WTC11 (cell line): ENCODE measurements at places on chromosomes 3 and 15.
A peak's percentile ranks its signal among the peaks of the same experiment; 100 is the strongest.

- DNase-seq = no peak
Measured at GRCh38 chr3:143676021-143676420, 172.2 kb downstream of the SLC9A9 start.

DNA sequence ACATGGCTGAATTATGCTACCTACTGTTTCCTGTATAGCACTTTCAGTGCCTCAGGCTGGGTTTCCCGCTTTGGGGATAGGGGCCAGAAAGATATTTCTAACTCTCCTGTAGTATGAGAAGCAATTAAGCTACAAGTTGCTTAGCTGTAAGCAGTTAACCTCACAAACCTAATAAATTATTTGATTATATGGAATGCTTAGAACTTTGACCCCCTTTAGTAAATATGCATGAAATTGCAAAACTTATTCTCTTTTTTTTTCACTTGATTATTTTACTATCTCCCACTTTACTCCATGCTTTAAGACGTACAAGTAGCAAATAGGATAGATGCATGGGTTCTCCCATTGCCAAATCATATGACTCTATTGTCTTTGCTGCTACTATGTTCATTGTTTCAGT, 27.5 kb upstream of the CHMP2B start:
- no peak for DNase-seq

DNA sequence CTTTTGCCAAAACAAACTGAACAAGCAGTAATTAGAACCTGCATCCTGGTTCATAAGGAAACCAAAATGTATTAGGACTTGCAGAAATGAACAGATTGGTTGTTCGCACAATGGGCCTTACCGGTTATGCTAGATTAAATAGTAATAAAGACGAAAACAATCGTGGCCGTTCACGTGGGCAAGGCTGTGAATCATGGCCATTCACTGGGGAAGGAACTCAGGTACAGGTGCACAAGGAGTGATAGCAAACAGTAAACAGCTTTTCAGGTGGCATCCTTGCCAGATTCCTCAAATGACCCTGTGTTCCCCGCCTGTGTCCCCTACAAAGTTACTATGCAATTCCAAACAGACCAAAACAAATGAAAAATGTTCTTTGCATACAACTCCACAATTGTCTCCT, 8.2 kb downstream of the LRIG1 start:
- DNase-seq = no peak

DNA sequence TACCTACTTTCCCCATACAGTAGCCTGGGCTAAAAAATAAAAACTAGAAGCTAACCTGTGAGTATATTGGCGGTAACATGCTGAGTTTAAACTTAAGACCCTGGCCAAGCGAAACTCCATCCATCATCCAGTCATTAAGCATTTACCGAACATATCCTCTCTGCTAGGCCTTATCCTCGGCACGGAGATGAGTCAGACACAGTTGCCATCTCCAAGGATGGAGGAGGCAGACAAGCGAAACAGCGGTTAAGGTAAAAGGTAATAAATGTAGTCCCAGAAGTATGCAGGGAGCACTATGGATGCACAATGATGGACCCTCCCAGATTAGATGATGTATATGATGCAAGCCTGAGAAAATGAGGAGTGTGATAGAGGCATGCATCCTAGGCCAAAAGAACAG, 143.6 kb downstream of the RYR3 start:
- no peak for DNase-seq

GRCh38 chr3:157394411-157394810, 42.2 kb upstream of the PTX3 start:
- no peak for DNase-seq

DNA sequence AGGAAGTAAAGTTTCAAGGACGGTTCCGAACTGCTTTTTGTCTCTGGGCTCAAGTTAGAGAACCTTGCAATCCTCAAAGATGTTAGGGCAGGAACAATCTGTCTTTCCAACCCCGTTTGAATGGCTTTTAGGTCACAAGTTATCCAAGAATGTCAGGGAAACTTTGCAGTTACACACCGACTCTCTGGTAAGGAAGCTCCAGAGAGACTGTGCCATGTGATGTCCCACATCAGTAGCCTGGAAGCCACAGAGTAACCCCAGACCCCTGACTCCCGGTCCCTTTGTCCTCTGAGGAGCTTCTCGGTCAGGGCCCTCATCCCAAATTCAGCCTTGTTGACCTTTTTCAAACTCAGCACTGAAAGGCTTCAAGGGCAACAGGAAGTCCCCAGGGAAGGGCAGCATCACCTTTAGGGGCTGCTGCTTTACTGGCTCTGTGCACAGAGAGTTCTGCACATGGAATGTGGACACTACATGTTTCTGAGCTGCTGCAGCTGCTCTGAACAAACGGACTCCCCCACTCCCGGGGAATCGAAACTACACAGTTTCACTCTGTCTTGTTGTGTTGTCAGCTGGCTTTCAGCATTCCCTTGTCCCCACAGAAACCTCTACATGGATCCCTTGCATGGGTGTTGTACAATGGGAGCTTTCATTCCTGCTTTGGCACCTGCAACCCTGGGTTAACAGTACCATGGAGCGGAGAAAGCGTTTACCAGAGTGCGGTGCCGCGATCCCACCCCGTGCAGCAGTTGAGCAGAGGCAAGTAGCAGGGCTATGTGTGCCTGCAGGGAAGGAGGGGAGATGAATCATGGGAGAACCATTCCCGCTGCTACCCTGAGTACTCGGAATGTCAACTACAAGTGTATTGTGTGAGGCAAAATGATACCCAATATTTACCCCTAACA, 408.2 kb upstream of the THBS1 start:
- no peak for DNase-seq

DNA sequence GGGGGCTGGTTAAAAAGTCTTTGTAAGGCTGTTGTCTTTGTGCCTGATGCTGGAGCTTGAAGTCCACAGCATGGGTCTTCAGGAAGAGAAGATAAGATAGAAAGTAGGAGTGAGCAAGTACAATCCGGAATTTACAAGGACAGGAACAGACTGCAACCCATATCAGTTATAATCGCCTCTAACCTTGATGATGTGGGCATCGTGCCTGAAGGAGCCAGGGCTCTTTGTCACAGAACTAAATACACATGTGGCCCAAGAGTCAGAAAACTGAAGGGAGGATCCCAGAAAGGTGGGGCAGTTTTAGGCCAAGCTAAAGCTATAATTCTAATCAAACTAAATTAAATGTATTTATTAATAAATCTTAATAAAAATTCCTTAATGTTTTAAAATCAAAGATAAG, 132.2 kb downstream of the TMCO5A start:
- DNase-seq = no peak

DNA sequence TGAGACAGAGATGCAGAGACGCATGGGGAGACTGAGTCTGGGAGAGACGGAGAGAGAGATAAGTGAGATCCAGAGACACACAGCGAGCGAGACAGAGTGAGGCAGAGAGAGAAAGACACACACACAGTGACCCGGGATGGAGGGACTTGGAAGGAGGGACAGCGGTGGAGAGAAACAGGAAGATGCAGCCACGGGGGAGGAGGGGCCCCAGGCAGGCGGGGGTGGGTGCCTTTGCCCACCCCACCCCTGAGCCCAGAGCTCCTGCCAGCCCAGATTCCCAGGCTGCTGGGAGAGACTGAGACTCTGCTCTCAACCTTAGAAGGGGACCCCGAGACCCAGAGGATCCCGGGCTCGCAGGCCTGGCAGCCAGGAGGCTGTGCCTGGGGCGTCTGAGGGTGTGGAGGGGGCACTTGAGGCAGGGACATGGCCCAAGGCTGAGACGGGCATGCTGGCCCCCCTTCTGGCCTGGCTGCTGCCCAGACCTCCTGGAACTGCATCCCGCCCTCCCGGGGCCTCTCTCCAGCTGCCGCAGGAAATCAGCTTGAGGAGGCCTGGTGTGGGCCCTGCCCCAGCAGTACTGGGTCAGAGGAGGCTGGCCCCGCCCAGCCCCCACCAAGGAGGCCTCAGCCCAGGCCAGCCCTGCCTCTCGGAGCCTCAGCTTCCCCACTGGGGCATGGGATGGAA, 18.1 kb downstream of the H1-8 start:
- DNase-seq = no peak

- DNase-seq = no peak
Measured at GRCh38 chr15:38894243-38894948, 329.8 kb upstream of the RASGRP1 start.

GRCh38 chr3:160948273-160948672, 156.9 kb downstream of the B3GALNT1 start:
- no peak for DNase-seq

DNA sequence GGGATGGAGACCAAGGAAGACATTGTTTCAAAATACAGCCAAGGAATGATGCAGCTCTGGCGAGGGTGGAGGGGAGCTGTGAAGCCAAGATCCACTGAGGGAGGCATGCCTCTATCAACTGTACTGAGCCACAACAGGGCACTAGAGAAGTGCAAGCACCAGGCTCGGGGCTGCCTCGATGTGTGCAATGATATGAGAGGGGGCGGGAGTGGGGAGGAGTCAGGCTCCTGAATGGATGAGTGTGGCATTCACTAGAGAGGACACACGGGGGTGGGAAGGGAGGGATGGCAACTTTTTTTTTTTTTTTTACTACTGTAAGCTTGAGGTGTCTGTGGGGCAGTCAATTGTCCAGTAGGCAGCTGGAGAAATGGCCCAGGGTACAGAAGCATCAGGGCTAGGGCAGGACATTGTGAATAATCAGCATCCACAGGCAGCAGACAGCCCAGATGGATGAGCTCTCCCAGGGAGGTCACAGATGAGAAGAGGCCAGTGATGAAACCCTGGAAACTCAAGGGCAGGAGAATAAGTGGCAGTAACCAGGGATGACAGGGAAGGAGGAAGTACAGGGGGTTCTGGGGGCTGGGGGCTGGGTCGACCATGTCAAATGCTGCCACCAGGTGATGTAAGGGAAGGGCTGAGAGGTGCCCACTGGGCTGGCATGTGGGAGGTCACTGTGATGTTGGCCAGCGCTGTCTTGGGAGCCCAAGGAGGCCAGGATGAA, 5.9 kb downstream of the STOML1 start:
- no peak for DNase-seq

- no peak for DNase-seq
Measured at GRCh38 chr3:9339761-9340471, 22.9 kb upstream of the THUMPD3 start.

GRCh38 chr3:156518726-156519125, 36.2 kb downstream of the SSR3 start:
- no peak for DNase-seq

- peak; percentile 14 for DNase-seq
Measured at GRCh38 chr3:105222568-105223093, 144.1 kb upstream of the ALCAM start.

- DNase-seq = no peak
Measured at GRCh38 chr15:80090879-80091503, 31.5 kb downstream of the ZFAND6 start.

GRCh38 chr3:10108091-10108490, at the start of gene FANCD2OS:
Gene FANCD2OS (minus strand): TSS chr3:10108255. CDS start chr3:10104774, 3,481 bp downstream.
- DNase-seq = no peak

DNA sequence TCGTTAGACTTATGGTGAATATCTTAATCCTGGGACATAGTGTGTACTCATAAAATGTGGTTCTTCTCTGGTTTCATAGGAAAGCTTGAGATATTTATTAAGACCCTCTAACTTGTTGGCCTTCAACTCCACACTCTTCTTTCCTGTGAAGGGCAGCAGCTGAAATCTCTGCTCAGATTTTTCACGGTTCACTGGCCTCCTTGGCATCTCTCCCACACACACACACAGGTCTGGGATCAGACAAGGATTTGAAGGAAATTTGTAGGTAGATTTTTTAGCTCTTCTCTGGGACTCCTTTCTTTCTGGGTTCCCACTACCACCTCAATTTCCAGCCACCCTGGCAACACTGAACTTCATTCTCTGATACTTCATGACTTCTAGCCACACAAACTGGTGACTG, 70.2 kb downstream of the MYRIP start:
- DNase-seq = no peak

- DNase-seq = no peak
Measured at GRCh38 chr3:194031867-194032635, 103.9 kb upstream of the HES1 start.

DNA sequence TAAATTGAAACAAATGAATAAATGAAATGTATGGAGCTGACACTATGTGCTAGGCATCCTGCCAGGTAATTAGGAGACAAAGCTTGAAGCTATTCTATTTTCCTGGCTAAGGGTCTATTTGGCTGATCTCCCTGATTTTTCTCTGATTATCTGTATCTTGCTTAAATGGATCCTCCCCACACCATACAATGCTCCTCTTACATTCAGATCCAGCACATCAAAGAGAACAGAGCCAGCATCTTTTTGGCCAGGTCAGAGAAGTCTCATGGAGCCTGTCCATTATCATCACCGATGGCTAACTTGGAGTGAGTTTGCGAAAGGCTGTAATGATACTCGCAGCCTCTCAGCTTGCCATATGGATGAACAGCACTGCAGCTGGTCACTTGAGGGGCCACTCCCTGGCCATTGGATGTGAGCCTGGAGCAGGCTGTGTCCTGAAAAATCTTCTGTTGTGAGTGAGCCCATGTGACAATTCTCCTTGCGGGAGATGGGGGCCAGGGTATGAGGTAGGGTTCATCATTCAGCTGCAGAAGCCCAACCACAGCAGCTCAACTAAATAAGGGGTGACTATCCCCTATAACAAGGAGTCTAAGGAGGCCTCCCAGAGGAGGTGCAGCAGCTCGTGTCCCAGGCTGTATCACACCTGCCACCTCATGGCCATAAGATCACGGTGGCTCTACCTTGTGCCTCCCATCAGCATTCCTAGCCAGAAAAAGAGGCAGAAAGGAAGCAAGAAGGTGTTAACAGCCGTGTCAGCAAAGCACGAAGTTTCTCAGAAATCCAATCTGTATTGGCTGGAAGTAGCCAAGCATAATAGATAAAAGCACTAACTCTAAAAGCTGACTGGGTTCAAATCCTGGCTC, 69.3 kb upstream of the ST8SIA2 start:
- DNase-seq = no peak

- no peak for DNase-seq
Measured at GRCh38 chr3:2096216-2096615, 2.5 kb upstream of the CNTN4 start.

DNA sequence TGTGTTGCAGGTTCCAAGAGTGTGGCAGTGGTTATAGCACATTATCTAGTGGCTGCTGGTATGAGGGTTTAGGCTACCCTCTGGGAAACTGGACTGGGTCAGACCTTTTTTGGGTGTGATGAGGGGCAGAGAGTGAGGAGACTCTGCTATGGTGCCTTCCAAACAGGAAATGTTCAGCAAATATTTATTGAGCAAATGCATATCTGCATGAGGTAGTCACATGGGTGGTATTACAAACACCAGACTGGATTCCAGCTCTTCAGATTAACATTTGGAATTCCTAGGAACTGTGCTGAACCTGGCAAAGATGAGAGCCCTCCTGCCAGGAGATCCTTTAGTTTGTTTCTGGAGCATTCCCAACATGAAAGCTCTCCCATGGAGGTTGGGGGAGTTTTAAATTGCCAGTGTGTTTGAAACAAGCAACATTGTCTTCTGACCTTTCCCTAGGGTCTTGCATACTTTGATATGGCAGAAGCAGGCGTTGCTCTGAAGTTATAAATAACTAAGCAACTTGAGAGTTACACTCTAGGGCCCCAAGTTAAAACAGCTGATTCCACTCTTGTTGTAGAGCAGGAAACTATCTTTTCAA, 341.2 kb upstream of the C2CD4B start:
- DNase-seq = no peak

DNA sequence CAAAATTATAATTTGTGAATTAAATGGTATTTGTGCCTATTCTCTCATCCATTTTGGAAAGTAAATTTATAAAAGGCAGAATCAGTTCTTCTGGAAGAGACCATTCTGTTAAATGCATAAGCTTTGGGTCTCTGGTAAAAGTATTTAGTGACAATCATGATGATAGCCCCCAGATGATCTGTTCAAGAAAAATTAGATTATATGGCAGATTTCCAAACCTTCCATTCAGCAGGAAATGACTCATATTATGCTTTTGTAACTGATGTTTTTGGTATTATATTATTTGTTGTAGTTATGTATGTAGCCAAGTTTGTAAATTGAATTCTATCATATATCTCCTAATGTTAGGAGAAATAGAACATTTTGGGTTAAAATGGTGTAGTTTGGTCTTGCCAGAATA, 340.8 kb upstream of the DPH6 start:
- DNase-seq = no peak
